ENCODE measurements at places on chromosomes 16 and 17. TPM values are rescaled to one million over a fixed set of nuclear protein-coding genes. Genes with fewer than 3 reads are reported as not detected.
A peak's percentile ranks its signal among the peaks of the same experiment; 100 is the strongest.

ABCA6 gene
- total RNA-seq, result not detected

DNA sequence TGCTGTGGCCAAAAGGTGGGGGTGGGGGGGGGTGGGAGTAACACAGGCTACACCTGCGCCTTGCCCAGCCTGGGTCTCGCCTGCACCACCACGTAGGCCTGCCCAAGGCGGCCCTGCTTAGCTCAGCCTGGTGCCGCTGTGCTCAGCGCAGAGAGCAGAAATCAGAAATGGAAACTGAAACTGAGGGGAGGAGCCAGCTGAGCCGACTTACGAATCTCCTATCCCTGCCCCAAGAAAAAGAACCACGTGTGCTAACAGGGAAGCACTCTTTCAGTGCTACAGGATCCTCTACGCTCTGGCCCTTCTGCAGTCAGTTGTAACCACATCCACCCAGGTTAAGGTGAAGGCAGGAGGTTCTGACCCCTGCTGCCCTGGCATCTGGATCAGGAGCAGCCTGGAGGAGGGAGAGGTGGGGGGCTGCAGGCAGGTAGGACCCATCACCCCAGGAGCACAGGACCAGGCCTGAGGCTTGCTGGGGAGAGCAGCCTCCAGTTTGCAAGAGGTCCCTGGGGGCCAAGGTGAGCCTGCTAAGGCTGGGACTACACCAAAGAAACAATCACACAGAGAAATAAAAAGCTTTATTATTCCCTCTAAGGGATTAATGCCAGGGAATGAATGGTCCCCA is at the start of gene DHX58:
Gene DHX58 (minus strand): TSS at position 163 of the 625 bp plus-strand sequence. CDS start 822 bp downstream, outside the sequence.
- H3K27me3 ChIP-seq, result no peaks in the 10 kb centered on the region
- peak within 1 kb of the TSS; percentile 93 for H3K27ac ChIP-seq
- peaks cover 48% of the 10 kb centered on the region for H3K36me3 ChIP-seq
- peak; percentile 96 for DNase-seq

DNA sequence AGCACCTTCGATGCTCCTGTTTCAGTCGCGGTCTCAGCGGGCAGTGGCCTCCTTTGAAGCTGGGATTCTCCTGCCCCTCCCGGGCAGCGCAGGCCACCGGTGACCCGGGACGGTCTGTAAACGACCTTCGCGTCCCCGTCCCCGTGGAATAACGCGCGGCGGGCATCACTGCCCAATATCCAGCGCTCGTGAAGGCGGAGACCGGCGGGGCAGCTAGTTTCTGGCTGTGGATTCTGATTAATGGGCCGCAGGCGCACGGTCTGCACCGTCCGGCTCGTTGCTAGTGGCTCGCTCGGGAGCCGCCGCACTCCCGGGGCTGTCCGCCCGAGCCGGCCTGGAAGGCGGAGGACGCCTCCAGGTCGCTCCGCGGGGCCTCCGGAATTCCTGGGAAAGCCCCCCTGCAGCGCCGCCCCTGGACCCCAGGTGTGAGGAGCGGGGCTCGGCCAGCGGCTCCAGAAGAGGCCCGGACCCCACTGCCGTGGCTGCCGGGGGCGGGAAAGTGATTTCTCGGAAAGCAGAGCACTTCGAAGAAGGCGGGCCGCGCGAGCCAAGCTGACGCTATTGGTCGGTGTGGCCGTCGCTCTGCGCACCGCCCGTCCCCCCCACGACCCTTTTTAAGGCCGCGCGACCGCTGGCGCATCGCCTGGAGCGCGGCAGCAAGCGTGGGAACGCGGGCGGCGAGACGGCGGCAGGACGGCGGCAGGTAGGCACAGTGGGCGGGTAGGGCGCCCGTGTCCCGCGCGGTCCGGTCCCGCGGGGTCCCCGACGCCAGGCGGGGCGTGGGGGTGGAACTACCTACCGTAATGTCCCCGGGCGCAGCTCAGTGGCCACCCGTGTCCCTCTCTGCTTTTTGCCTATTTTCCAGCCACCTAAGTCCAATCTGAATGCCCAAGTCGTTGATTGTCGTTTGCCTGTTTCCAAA is at the start of gene IRF8:
Gene IRF8 (plus strand): TSS at position 642 of the 922 bp plus-strand sequence. CDS start 3,854 bp downstream, outside the sequence.
- peak within 1 kb of the TSS; percentile 83 for H3K4me3 ChIP-seq
- H3K4me1 ChIP-seq, result peaks cover 50% of the 10 kb centered on the region
- peaks cover 38% of the 10 kb centered on the region for H3K36me3 ChIP-seq
- H3K27ac ChIP-seq, result peak within 1 kb of the TSS; percentile 80

DNA sequence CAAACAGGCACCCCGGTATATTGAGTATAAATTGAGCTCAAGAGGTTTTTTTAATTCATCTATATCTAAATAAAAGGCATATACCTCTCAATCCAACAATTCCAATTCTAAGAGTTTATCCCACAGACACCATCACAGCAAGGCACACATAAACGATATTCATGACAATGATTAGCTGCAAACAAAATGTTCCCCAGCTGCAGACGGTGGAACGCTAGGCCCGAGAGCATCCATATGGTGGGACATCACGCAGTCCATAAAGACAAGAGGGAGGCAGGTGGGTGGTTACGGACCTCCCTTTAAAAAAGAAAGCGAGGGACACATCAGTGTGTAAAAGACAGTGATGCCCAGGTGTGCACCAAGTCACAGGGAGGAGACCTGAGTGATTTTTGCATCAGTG is 28.1 kb downstream of the MEAK7 start:
- no peaks in the 10 kb centered on the region for H3K27me3 ChIP-seq
- peaks cover 56% of the 10 kb centered on the region for H3K36me3 ChIP-seq
- H3K27ac ChIP-seq, result no peak overlapping the region
- DNase-seq, result no peak

DNA sequence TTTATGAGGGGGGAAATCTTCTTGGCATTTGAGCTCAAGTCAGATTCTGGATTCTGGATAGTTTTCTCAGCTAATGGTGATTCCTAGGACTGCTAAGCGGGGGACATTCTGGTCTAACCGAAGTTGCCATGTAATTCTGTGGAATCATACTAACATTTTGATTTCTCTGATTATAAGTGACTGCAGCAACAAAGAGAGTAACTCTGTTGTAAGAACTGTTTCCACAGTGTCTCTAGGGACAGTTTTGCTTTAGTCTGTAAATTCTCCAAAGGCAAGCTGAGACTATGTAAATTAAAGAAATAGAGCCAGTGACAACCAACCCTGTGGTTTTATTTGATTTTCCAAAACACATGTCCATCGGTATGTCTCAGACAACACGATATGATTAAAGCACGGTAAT is 286.2 kb downstream of the IRX3 start:
- H3K36me3 ChIP-seq, result no peaks in the 10 kb centered on the region
- DNase-seq, result no peak
- no peak overlapping the region for H3K4me3 ChIP-seq
- H3K27ac ChIP-seq, result no peak overlapping the region
- H3K27me3 ChIP-seq, result no peaks in the 10 kb centered on the region

DNA sequence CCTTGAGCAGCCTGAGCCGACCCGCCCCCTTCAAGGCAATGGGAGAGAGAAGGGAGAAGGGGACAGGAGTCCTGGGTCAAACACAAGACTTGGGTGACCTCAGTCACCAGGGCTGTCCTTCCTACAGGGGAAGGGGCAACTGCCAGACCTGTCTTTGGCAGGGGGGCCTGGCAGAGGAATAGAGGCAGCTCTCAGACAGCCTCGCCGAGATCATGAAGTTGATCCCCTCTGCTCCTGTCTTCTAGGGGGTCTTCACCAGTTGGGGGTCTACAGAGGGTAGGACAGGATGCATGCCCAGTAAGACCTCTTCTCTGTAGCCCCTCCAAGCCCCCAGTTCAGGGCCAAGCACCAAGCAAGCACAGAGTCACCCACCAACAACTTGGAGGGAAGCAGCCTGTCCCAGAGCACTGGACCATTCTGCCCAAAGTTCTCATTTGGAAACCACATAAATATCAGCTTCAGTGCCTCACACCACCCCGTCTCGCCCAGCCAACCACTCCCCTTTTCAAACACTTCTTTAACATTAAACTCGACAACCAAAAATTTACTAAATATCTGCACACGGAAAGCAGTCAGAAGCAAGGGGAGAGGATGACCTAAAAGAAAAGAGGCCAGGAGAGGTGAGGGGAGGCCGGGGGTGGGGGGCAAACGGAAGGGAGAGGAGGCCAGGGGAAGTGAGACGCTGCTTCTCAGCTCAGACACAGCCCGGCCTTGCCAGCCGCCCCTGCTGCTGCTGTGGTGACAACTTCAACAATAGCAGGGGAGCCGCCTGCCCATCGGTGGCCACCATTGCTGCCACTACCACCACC is 7.7 kb downstream of the DOK4 start:
- no peak for DNase-seq
- H3K4me1 ChIP-seq, result peaks cover 14% of the 10 kb centered on the region
- no peak overlapping the region for H3K4me3 ChIP-seq
- H3K27me3 ChIP-seq, result peaks cover 2% of the 10 kb centered on the region
- H3K27ac ChIP-seq, result no peak overlapping the region

DNA sequence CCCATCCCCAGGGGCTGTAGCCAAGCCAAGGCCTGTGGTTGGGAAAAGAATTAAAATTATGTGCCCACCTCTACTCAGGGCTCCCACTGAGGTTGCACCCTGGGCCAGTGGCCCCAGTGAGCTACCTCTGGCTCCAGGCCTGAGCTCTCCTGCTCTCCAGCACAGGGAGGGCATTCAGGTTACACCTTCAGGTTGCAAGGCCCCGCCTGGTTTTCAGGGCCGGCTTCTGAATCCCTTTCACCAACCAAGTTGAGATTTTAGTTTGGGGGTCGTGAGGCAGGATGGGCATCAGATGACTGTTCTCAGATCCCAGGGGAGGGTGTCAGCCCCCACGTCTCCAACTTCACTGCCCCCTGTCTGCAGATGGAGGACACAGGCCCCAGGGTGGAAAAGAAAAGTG is 8.0 kb upstream of the KATNB1 start:
- no peak for DNase-seq
- H3K27me3 ChIP-seq, result no peaks in the 10 kb centered on the region
- no peak overlapping the region for H3K4me3 ChIP-seq
- H3K27ac ChIP-seq, result no peak overlapping the region
- H3K4me1 ChIP-seq, result no peaks in the 10 kb centered on the region
